ENCODE measurements at places on chromosomes 7 and 10.

GRCh38 chr10:110918643-110919348, at the start of gene BBIP1:
Gene BBIP1 (minus strand): TSS chr10:110919180. CDS start chr10:110918157, 1,023 bp downstream.
- peak; percentile 100 for DNase-seq

- DNase-seq, result peak; percentile 27
Observed at GRCh38 chr10:47340608-47341170, 7.5 kb upstream of the RBP3 start.

- peak; percentile 60 for DNase-seq
Observed at GRCh38 chr7:101125989-101126650, 784 bp upstream of the SERPINE1 start.

GRCh38 chr10:24207781-24208611, 942 bp upstream of the KIAA1217 start:
- DNase-seq, result no peak

DNA sequence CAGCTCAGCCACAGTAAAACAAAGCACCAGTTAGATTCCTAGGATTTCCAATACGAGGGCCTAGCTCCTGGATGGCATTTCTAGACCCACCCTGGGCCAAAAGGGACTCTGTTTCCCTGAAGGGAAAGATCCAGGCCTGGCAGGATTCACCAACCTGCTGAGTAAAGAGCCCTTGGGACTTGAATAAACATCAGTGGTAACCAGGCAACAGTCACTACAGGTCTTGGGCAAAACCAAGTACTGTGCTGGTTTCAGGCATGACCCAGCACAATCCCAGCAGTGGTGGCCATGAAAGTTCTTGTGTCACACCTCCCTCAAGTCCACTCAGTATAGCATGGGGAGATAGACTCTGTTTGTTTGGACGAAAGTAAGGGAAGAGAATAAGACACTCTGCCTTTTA, 31.0 kb upstream of the STARD3NL start:
- DNase-seq, result no peak

DNA sequence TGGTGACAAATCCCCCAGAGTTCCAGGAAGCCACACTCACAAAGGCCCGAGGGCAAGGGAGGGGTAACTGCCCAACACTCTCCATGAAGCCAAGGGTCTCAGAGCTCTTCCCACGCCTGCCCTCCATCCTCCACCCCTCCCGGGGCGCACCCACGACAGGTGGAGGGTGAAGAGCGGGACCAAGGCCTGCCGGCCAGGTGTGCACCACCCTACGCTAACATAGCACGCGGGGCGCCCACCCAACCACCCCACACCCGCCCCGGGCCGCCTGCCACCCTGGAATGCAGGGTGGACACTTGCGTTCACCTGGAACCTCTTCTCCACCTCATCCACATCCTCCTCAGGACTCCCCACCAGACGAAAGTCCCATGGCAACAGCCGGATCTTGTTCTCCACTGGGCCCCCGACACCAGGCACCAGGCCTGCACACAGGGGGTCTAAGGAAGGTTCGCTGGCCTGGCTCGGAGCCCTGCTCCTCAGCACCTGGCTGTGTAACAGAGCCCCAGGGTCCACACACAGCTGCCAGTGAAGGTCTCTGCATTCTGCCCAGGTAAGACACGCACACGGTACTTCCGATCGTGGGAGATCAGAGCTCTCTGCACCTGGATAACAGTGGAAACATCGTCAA, 32.7 kb downstream of the MAD1L1 start:
- DNase-seq, result no peak

DNA sequence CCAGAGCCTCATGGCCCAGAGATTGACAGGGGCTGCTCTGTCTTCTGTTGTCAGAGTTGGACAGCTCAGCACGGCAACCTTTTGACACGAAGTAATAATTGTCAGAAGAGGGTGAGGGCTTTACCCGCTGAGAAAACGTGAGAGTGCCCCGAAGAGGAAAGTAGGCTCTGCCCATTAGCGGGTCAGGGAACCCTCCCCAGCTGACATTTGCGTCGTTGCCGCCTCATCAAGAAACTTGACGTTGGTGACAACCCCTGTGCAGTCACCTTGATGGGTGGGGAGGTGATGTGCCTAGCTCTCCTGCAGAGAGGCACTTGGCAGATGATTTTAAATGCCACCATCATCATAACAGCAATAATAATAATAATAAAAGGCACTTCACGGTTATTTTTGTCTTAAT, 202.1 kb downstream of the USP6NL start:
- no peak for DNase-seq

- DNase-seq, result no peak
Observed at GRCh38 chr10:113739031-113739430, 12.5 kb upstream of the PLEKHS1 start.

- no peak for DNase-seq
Observed at GRCh38 chr7:104928721-104929400, 85.1 kb upstream of the KMT2E start.

- DNase-seq, result no peak
Observed at GRCh38 chr10:35565602-35566081, 39.5 kb upstream of the GJD4 start.

- DNase-seq, result no peak
Observed at GRCh38 chr7:79064187-79064823, 389.2 kb downstream of the MAGI2 start.

DNA sequence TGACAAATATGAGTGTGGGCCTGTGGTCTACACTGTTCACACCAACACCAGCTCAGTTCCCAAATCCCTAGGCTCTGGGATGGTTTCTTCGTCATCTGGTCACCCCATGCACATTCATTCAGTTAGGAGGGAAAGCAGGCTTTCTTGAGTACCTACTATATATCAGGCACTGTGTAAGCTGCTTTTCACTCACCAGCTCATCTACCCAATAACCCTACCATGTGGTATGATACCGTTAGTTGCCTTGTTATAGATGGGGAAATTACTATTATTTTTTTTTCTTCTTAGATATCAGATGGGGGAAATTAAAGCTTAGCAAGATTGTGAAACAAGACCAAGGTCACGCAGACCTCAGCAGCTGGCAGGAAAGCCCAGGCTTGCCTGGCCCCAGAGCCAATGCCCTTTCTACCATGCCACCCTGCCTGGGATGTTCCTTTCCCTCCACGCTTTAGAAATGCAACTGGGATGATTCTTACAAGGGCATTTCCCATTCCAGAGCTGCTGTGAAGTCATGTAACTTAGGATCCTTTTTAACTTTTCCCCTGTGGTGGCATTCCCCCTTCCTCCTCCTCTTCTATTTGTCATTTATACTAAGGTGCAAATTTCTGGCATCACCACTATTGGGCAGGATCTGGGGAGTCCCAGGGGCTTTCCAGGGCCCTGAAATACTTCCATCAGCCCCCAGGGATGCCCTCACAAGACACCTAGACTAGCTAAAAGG, 93.1 kb upstream of the EFCAB10 start:
- no peak for DNase-seq

GRCh38 chr10:98045785-98046389, 15.5 kb upstream of the CRTAC1 start:
- peak; percentile 35 for DNase-seq

GRCh38 chr10:93790439-93790838, 32.7 kb downstream of the LGI1 start:
- DNase-seq, result no peak

DNA sequence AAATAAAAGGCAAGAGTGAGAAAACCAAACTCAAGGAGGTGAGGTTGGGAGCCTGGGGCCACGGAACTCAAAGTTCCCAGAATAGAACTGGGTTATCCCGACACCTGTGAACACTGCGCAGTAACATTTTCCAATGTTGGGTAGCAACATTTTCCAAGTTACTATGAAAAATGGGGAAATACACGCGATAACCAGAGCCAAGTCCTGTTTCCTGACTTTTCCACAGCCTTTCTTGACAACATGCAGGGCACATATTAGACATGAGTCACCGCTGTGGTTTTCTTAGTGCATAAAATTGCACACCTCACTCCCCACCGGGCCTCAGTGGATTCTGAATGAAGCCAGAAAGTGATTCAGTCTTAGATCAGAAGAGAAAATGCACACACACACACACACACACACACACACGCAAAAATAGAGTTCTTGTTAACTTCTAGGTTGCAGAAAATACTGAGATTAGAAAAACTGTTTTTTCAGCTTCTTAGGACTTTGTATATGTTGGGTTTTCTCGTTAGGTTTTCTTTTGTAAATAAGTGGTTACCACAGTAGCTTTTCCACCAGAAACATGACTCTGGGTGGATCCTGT, 70.0 kb downstream of the CAMK1D start:
- DNase-seq, result peak; percentile 64

GRCh38 chr10:78476156-78476555, 442.5 kb downstream of the RPS24 start:
- no peak for DNase-seq

- no peak for DNase-seq
Observed at GRCh38 chr10:132420469-132420980, 23.5 kb downstream of the PWWP2B start.

DNA sequence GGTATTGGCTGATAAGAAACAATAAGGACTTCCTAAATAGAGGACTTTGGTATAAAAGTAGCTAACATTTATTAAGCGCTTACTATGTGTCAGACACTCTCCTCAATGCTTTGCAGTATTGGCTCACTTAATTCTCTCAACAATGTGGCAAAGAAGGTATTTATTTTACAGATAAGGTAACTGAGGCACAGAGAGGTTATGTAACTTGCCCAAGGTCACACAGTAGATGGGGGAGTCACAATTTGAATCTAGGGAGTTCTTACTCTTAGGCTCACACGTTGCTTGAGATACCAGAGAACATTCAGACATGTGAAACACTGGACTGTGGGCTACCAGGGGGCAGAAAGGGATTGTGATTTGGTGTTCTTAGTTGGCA, 60.8 kb upstream of the GPR158 start:
- DNase-seq, result no peak

- DNase-seq, result no peak
Observed at GRCh38 chr10:32068569-32068968, 12.3 kb upstream of the KIF5B start.

- no peak for DNase-seq
Observed at GRCh38 chr7:39133088-39133487, 155.4 kb downstream of the POU6F2 start.

GRCh38 chr7:2072042-2072441, 160.7 kb downstream of the MAD1L1 start:
- DNase-seq, result no peak

- no peak for DNase-seq
Observed at GRCh38 chr7:113161050-113161449, 42.7 kb upstream of the SMIM30 start.

DNA sequence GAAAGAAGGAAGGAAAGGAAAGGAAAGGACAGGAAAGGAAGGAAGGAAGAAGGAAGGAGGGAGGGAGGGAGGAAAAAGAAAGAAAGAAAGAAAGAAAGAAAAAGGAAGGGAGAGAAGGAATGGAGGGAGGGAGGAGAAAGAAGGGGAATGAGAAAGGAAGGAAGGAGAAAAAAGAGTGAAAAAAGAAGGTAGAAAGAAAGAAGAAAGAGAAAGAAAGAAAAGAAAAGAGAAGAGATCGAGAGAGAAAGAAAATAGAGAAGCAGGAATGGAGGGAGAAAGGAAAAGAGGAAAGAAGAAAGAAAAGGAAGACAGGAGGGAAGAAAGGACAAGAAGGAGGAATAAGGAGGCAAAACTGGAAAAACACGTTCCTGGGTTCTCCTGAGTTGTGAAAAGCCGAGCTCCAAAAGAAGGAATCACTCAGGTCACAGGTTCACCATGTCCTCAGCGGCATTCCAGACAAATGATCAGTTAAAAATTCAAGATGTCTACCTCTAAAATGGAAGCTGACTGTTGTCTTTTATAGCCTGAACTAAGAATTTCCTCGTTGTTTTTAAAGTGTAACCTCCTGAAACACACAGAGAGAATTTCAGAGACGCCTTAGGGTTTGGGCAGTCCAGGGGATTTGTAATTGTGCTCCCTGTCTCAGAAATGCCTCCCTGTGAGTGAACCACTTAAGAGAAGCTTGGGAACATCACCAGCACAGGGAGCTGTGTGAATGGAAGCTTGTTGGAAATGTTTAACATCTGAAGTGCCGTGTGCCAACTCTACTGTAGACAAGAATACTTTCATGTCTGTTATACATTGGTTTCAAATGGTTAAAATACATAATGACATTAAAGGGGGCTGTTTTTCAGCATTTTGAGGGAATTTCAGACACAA, 80.7 kb downstream of the INHBA start:
- DNase-seq, result no peak

DNA sequence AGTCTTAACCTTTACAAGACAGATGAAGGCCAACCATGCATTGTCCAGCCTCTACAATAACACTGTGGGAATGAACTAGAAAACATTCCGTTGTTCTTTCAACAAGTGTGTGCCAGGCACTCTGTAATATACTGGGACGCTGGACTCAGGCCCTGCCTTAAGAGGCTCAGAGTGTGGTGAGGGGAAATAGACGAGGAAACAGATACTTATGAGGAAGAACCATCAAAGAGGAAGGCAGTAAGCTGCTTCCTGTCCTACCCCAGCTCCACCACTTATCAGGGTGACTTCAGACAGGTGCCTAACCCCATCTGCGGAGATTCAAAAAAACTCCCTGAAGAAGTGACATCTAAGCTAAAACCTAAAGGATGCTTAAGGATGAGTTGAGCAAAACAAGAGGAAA, 8.9 kb upstream of the TRIM8 start:
- DNase-seq, result no peak

DNA sequence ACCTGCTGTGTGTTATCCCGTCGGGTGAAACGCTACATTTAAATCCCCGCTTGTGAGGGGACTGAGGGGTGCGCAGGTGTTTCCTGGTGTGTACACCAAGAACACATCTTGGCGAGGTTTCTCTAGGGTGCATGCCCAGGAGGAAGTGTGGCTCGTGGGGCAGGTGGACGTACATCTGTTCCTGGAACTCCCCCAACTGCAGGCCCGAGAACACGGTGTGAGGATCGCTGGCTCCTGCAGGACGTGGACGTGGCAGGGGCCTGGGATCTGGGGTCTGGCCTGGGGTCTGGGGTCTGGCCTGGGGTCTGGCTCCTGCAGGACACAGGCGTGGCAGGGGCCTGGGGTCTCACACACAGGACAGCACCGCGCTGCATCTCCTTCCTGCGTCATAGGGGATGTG, 10.1 kb downstream of the KNDC1 start:
- no peak for DNase-seq

- no peak for DNase-seq
Observed at GRCh38 chr10:83952314-83952713, 187.0 kb upstream of the GHITM start.

DNA sequence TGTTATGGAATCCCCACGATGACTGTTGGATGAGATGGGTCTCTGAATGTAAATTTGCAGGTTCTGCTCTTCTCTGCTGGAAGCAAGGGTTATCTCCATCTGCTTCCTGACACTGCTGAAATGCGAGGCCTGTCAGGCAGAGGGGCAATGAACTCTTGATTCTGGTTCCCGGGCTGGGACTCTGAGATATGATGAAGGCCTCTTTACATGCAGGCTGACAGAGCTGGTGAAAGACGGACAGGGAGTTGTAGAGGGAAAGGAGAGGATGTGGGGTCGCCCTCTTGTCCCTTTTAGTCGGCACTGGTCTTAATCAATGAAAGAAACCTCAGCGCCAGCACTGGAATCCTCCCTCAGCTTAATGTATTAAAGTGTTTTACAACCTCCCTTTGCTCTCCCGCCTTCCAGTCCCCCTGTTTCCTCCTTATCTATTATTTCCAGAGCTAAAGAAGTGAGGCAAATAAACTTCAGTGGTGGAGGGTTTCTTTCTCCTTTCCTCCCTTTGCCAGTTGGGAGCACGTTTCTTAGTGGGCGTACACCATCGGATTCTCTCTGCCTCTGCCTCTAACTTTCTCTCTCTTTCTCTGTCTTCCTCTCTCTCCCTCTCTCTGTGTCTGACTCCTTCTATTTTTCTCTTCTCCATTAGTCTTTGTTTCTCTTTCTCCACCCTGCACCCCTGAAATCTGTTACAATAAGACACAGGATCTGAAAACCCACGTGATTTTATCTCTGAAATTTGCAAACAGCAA, 145.6 kb downstream of the BAMBI start:
- no peak for DNase-seq

Measured in fibroblast of the conjunctiva (primary cell).